ENCODE measurements at places on chromosomes 16 and 17.

DNA sequence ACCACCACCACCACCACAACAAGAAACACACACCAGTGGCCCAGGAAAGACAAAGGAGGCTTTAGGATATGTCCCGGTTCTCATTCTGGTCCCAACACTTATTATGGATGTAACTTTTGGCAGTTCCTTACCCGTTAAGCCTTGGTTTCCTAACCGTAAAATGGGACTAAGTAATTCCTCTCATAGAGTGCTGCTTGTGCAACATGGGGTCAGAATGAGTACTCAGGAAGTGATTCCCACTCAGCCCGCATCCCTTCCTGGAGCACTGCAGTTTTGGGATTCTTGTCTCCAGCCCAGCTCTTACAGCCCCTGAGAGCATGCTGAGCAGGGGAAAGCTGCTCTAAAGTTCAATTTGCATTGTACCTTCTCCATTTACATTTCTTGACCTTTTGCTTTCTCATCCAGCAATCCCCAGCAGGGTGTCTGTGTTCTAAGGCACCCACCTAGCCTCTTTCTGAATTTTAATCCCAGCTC lies 262.6 kb downstream of the PRKCA start:
- DNase-seq: no peak

DNA sequence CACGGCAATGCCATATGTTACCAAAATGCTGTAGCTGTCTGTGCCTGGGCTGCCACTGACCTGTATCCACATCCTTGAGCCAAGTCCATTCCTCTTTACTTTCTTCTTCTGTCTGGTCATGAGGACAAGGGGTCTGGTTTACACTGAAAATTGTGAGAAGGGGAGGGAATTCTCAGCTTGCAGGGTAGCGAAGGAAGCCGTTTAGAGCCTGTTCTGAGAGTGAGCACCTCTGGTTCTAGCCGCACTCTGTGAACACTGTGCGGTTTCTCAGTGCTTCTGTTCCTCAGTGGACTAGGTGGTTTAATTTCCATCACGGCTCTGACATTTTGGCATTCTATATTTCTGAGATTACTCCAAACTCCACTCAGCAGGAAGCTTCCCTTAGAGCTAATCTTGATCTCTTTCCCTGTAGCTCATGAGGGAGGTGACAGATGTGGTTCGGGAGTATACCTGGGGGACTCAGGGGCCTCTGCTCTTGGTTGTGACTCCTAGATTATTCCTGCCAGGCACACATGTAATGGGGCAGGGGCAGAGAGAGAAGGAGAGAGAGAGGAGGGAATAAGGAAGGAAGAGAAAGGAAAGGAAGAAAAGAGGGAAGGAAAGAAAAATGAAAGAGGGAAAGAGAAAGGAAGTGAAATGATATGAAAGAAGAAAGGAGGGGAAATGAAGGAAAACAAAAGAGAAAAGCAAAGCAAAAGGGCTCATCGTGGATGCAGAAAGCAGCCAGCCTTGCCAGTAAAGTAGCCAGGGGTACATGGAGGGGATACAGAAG lies 14.2 kb upstream of the TBX21 start:
- DNase-seq: no peak

DNA sequence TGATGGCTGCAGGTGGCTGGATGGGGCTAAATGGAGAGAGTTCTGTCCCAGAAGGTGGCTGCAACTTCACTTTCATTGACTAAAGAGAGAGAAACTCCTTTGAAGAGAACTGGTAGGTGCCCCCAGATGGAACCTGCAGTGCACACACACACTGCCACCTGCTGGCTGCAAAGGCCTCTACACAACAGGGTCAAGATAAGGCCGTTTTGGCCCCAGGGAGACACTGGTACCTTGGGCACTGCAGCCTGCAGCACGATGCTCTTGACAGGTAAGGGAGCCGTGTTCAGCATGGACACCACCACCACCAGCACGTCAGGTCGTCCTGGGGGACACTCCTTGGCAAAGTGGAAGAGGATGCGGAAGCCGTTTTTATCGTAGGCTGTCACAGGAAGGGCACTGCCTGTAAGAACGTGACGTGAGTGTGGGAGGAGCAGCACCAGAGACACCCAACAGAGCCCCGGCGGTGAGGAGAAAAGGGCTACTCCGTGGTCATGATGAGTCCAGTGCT lies 22.7 kb downstream of the GGA3 start:
- DNase-seq: peak; percentile 60

DNA sequence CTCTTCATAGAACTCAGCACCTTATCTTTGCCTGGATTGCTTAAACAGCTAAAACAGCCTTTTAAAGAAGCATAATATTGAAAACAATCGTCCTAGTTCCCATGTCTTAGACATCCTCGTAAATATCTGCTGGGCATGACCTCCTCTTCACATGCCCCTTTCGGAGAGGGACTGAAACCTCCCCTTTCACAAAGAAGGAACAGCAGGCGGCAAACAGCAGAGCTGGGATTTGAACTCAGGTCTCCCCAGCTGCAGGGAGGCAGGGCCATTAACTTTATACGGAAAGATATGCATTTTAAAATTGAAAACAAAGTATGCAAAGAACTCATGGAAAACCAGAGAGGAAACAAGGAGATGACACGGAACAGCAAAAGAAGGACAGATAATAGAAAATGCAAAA lies 249.9 kb downstream of the FOXL1 start:
- DNase-seq: no peak

DNA sequence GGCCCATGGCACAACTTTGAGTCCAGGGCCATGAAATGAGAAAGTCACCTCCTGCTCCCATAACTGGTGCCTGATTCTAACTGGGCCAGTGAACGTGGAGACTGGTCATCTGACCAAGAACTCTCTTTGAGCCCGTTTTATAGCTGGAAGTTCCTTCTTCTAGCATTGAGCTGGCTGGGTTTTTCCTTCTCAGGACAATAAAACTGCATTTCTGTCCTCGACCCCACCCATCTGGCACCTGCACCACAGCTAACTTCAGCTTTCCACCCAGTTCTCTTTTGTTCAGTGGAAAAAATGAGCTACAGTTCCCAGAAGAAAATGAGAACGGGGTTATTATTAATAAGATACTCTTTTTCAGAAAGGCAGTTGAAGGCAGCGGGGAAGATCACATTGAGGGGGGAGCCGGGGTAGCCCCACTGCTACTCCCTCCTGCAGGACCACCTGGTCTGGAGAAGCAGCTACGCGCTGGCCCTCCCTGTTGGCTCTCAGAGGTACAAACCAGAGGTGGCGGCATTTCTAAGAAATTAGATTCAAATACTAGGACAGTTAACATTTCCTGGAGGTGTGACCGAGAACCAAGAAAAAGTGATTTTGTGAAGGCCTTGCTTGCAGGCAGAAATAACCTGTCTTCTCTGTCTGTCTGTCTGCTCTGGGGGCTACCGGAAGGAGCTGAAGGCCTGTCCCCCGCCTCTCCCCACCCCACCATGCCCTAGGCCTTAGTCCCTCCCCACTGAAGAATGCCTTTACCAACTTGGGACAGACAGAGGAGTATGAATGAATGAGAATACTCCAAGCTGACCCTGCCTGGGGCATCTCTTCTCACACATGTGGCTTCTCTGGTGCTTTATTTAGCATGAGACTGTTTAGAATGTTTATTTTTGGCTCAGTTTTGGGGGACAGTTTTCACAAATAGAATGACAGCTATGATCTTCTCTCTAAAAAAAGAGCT lies 123.9 kb downstream of the XYLT1 start:
- DNase-seq: peak; percentile 19

- no peak for DNase-seq
These were observed 37.5 kb downstream of the IRX3 start for GRCh38 chr16:54248863-54249710.

DNA sequence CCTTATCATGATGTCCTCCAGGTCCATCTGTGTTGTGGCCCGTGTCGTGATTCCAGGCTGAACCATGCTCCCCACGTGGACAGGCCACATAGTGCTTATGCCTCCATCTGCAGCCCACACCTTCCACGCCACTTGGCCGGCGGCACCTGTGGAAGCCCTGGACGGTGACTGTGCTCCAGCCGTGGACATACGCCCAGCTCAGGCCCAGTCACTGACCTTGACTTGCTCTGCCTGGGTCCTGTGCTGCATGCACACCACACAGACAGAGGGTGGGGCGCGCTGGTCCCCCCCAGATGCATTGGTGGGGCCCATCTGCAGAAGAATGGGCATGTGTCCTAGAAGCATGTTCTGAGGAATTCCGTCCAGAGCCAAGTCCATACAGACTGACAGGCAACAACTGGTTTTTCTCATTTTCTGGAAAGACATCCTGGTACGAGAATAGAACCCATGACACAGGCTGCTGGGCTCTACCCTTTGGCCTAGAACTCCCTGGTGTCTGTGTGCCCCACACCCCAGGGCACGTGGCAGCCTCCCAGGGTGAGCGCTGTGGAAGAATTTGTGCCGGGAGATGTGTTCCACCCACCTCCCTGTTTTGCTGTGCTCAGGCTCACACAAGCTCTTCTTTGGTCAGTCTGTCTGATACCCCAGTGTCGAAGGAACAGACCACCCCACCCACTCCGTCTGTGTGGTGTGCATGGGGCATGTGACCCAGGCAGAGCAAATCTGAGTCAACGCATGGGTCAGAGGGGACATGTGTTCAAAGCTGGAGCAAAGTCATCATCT lies 39.5 kb downstream of the GPT2 start:
- no peak for DNase-seq

DNA sequence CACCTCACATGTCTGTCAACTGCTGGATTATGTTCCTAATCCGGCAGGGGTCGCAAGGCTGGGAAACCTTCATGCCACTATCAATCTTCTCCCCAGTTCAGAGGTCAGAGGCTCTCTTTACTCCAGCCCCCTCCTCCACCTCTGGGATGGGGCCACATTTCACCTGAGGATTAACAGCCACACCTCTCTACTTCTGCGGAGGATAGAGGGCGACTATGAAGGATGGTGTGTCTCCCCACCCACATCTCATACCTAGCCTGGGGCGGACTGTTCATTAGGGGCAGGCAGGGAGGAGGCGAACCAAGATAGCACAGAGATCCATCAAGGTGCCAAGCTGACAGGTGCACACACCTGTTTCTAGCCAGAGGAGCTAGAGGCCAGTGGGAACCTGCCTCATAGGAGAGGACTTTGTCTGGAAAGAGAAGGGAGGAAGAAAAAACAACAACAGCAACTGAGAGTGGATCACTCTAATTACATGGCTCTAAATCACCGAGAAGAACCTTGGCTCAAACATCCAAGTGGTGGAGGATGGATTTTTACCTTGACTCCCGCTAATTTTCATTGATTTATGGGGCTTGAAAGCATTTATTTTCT lies 41.9 kb upstream of the SKAP1 start:
- DNase-seq: no peak

DNA sequence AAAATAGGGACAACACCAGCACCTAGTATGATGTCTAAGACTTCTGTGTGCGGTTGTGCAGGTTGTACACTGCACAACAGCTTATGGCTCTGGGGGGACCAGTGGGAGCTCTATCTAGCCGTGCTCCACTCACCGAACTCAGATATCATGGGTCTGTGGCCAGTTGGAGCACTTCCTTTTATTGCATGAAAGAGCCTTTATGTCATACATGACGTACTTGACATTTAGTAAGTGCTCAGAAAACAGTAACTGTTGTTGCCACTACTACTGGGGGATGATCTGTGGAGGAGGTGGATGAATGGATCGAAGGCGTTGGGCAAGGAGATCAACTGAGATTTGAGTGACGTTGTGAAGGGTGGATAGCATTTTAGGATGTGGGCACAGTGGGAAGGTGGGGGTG lies 368.8 kb downstream of the SNX29 start:
- no peak for DNase-seq

GRCh38 chr17:601244-601925 lies 113.3 kb downstream of the VPS53 start:
- no peak for DNase-seq

GRCh38 chr17:81578038-81578441 lies 25.9 kb upstream of the FAAP100 start:
- DNase-seq: no peak

Measured in stimulated activated CD4-positive, alpha-beta T cell treated with anti-CD3 and anti-CD28 coated beads, Interleukin-4, amount 100 ng/mL, for 4 hours (primary cell).